T47D (cell line): ENCODE measurements at places on chromosomes 4 and X.

DNA sequence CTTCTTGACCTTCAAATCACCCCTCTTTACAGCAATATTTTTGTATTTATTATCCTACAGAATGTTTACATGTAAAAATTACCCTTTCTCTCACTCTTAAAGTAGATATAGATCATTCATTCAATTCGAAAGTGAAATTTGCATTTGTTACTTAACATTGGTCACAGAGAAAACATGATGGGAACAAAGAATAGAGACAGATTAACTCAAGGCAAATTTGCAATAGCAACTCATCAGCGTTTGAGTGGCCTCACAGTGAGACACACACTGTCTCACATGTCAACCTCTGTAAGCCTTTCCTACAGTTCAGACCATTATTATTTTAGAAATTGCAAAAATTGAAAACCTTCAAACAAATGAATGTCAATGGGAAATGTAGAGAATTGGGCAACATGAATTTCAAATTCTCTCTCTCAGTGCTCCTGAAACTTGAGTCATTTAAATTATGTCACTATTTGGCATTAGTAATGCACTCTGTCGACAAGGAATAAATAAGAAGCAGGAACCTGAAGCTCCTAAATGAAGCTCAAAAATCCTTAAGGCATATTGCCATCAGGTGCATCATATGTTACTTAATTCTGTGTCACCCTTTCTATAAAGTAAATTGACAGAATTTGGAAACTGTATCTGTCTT is 148.3 kb upstream of the ANXA10 start:
- DNase-seq: no peak

- DNase-seq: peak; percentile 97
These were observed 104.0 kb downstream of the FAM53A start for GRCh38 chr4:1579901-1580691.

- DNase-seq: no peak
These were observed 1.5 kb downstream of the GSTCD start for GRCh38 chr4:105710012-105710600.

DNA sequence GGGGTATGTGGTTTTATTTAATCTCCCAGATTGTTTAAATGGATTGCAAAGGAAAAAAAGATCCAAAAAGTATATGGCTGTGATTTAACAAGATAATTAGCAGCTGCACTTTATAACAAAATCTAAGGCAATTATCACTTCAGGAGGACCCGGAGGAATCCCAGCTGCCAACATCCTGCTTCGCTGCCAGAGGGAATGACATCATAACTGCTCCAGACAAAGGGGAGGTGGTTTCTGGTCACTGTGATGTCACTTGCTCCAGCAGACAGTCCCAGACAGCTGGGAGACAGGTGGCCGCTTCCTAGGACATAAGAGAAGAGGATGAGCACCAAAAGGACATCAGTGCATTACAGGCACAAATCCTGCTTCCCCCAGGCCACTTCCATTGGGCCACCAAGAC is 371.0 kb downstream of the BCOR start:
- DNase-seq: no peak

- no peak for DNase-seq
These were observed 73.0 kb upstream of the ADGRG2 start for GRCh38 chrX:19195243-19195610.

DNA sequence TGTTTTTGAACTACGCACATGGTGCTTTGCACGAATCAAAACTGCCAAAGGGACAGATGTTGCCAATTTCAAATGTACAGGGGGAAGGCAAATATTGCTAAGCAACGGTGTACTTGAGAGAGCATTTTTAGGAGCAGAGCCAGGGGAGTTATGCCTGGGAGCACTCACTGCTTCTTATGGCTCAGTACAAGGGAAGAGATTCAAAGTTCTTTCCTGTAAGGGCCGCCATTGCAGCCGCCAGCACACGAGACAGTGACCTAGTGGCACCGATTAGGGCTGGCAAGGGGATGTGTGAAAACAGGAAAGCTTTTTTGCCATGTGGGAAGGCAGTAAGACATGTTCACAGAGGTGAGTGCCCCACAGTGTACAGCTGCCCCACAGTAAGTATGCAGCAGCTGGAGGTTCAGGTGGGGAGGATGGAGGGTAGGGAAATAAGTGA is 133.8 kb downstream of the AFF1 start:
- no peak for DNase-seq

DNA sequence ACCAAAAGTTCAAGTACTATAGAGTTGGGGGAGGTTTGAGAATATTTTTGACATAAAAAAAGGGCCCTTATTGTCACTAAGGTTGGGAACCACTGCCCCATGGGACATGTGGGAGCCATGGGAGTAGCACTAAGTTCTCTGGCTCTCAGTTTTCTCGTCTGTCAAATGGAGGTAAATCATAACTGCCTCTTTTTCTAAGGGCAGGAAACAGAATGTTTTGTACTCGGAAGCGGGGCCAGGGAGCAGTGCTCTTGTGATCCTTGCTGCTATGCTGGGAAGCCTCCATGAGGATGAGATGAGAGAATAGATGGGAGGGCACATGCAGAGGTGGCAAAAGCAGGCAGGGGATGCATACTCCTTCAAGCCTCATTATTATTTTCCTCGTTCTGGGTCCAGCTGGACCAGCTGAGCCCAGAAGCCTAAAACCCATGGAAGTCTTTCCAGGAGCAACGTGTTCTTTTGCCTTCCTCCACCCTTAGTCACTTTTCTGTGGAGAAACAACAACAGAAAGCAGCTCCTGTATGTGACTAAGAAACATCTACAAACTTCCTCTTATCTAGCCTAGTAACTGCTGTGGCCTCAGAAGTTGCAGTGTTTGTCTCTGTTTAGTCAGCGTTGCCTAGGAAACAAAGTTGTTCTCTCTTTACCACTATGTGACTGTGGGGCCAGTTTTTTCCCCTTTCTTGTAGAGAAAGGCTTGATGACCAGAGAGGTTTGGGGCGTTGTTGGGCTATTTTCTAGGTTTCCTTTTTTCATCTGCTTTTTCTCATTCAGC is 64.8 kb downstream of the TSC22D3 start:
- DNase-seq: no peak

GRCh38 chrX:149223854-149224253 is 281.3 kb downstream of the IDS start:
- no peak for DNase-seq

DNA sequence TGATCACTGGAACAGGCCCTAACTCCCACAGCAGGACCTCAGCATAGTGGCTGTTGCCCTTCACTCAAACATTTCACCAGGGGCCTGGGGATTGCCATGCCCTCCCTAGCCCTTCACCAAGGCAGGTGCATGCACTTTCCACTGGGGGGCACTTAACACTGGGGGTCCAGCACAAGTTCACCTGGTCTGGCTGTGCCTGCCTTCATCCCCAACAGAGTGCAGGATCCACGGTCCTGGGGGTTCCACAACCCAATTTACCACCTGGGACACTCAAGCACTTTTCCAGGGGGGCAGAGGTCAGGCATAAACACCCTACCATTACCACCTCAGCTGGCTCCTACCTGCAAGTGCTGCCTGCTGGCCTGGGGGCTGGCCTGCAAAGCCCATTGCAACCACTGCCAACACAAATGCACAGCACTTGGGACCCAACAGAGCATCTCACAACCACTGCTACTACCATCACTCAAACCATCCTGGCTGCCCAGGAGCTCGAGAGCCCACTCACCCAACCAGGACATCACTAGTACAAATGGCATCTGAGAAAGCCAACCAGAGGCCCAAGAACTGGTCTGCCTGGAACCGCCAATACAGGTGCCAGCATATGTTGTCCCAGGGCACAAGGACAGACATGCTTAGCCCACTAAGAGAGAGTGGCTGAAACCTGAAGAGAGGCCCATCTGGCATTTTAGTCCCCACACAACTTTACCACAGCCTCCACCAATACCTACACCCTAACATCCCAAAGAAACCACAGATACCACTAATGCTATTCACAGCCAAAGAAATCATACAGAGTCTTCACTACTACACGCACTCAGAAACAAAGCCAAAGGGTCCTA is 43.1 kb downstream of the NAT8L start:
- no peak for DNase-seq

DNA sequence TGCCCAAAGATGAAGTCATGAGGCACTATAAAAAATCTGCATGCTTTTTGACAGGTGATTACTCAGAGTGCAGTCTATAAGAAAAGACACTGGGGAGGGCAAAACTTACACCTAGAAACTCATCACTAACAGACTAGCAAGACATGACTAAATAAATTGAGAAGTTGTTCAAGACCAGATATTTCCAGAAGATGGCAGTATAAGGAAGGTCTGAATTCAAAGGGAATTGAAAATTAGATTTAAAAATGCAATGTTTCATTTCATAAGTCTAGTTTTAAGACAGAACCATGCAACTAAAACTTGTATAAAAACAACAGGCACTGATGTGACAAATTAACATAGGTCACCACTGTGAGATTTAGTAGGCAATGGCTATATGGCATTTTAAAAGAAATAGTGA is 232.5 kb upstream of the POF1B start:
- peak; percentile 10 for DNase-seq

GRCh38 chrX:45697591-45697990 is 496.9 kb upstream of the DIPK2B start:
- no peak for DNase-seq

GRCh38 chr4:95095348-95095974 is 337.7 kb downstream of the BMPR1B start:
- DNase-seq: peak; percentile 68

- DNase-seq: peak; percentile 61
These were observed 966 bp downstream of the PDGFC start for GRCh38 chr4:156970501-156971164.

GRCh38 chrX:132119821-132120515 is 7.9 kb downstream of the FRMD7 start:
- peak; percentile 11 for DNase-seq

GRCh38 chr4:24657768-24658617 is 73.6 kb upstream of the DHX15 start:
- DNase-seq: no peak

DNA sequence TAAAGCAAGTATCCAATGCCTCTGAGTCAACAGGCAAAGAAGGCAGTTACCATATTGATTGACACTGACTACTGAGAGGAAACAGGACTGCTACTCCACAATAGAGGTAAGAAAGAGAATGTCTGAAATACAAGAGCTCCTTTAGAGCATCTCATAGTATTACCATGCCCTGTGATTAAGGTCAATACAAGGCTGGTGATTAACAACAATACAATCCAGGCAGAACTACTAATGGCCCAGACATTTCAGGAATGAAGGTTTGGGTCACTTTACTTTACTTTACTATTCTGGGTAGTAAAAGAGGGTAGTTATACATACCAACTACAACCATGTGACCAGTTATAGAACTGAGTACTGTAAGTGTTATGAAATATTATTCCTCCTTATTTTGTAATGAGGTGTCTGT is 44.5 kb downstream of the BRWD3 start:
- no peak for DNase-seq

DNA sequence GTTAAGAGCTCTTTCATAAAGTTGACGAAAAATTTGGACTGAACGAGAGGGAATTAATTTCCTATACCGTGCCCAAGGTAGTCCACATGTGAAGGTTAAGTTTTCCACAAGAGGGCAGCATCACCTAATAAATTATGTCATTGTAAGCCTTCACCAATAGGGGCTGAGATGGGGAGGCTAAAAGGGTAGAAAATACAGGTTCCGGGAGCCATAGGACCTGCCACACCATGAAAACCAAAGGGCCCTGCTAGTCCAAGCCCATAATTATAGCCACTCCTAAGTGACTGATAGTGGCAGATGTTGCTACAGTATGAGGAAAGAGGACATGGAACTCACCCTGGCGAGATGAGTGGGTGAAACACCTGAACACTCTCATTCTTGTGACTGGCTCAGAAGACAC is 122.2 kb downstream of the SHROOM4 start:
- DNase-seq: peak; percentile 70

- DNase-seq: no peak
These were observed 24.8 kb upstream of the AFAP1 start for GRCh38 chr4:7964459-7964858.

GRCh38 chrX:13607996-13608365 is 38.6 kb downstream of the EGFL6 start:
- DNase-seq: peak; percentile 21

- DNase-seq: no peak
These were observed 105.6 kb downstream of the AMMECR1 start for GRCh38 chrX:110212299-110212698.

GRCh38 chrX:138847930-138848329 is 136.4 kb upstream of the FGF13 start:
- peak; percentile 9 for DNase-seq

DNA sequence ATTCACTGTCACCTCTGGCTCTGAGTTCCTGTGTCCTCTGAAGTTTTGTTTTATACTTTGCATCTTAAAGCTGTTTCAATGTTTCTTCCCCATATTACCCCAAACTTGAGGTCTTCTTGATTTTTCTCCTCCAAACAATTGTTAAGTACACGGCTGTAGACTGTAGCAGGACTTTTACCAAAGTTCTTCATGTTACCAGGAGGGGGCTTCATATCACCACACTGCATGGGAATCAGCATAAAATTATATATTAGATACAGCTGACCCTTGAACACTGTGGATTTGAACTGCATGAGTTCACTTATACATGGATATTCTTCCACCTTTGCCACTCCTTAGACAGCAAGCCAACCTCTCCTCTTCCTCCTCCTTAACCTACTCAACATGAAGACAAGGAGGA is 56.6 kb downstream of the SPATA18 start:
- no peak for DNase-seq

- DNase-seq: no peak
These were observed 65.4 kb downstream of the TRMT44 start for GRCh38 chr4:8506006-8506372.

DNA sequence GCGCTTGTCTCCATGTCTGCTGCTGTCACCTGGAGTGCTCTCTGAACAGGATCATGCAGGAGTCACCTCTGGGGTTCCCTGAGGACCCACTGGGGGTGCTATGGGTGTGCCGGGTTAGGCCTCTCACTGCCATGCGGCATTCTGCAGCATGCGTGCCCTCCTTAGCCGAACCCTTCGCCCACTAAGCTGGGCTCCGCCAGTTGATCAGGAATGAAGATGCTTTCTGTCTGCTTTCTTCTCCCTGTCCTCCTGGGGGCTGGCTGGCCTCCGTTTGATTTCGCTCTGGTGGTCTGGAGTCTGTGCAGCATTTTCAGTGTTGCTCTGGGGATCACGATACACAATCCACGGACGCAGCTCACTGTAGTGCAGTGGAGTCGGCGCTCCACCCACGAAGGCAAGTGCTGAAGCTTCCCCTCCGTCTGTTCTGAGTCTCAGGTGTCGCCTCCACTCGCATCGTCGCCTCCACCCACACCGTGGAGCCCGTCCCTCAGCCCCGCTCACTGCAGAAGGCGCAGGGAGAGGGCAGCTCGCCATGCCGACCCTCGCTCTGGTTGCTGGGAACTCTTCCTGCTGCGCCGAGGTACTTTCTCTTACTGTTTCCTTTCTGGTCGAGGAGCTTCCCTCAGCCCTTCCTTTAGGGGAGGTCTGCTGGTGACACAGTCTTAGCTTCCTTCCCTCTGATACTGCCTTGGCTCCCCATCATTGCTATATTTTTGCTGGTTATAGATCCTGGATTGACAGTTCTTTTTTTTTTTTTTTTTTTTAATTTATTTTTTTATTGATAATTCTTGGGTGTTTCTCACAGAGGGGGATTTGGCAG is 29.2 kb downstream of the LETM1 start:
- DNase-seq: no peak
